GM23338 (cell line): ENCODE measurements at places on chromosomes 16 and 17. TPM values are rescaled to one million over a fixed set of nuclear protein-coding genes. Genes with fewer than 3 reads are reported as not detected.

Gene ICAM2
- polyA plus RNA-seq = 0.57 and 0.86 TPM in 2 replicates

Gene MILR1
- polyA plus RNA-seq = 0.39 TPM in 1 of 2 replicates, not detected in the other

Gene PPY
- 0.94 TPM in 1 of 2 replicates, not detected in the other for polyA plus RNA-seq

Gene RGS11
- 0.38 and 0.74 TPM in 2 replicates for polyA plus RNA-seq

Gene GAS7
- polyA plus RNA-seq = 1.9 TPM in 2 replicates
